ENCODE measurements at places on chromosomes 16 and 17.

DNA sequence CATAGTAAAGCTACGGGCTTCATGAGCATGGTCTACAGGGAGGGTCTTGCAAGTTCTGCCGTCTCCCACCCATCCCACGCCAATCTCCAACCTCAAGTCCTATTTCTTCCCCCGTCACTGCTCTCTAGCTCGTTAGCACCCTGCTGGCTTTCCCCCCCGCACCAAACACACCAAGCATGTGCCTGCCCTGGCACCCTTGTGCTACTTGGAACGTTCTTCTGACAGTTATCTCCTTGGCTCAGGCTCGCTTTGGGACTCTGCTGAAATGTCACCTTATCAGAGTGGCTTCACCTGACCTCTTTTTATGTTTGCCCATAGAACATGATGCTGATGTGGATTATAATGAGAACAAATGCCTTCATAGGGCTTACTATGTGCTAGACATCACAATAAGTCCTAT is 21.9 kb downstream of the GLYR1 start:
- no peak for DNase-seq

DNA sequence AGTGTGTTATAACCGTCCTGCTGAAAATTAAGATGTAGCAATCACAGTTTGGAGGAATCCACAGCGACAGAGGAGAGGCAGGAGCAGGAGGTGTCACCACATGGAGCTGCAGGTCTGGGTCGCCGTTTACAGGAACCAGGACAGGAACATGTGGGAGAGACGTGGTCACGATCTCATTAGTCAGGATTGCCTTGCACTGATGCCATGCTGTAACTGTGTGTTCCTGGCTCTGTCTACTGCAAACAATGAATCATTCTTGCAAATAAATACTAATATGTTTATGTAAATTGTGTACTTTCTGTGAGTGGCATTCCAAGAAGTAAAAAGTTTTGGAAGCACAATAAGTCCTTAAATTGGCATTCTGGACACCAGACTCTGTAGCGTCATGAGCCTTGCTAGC is 271.8 kb downstream of the CPPED1 start:
- no peak for DNase-seq

DNA sequence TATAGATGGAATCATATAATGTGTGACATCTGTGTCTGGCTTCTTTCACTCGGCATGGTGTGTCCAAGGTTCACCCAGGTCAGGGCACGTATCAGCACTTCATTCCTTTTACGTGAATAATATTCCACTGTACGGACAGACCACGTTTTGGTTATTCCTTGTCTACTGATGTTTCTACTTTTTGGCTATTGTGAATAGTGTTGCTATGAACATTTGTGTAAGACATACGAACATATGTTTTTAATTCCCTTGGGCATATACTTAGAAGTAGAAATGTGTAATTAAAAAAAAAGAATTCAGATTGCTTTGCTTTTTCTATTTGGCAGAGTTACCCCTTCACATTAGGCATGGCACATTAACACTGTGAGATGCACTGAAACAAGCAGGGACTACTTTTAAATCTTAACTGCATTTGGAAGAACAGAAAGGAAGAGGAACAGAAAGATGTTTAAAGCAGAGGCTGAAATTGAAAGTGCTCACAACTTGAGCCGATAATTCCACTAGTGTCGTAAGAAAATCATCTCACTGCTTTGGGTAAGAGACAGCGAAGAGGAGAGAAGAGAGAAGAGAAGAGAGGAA is 105.3 kb downstream of the VPS53 start:
- DNase-seq: peak; percentile 84

- no peak for DNase-seq
These were observed 7.0 kb downstream of the TUFM start for GRCh38 chr16:28839004-28839639.

DNA sequence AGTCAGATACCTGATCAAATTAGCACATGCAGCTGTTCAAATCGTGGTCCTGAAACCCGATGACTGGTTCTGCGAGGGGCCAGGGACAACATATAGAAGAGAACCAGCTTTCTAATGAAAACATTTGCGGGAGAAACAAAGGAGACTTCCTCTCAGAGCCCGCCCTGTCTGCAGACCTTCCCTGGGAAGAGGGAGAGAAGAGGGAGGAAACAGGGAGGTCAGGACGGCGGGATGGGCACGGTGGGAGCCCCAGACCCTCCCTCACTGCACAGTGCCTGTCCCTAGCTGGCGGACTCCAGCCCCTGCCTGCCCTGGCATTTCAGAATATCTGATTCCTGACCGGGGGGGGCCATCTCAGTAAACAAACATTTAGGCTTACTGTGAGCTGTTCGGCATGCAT is 317.3 kb downstream of the FOXL1 start:
- no peak for DNase-seq

DNA sequence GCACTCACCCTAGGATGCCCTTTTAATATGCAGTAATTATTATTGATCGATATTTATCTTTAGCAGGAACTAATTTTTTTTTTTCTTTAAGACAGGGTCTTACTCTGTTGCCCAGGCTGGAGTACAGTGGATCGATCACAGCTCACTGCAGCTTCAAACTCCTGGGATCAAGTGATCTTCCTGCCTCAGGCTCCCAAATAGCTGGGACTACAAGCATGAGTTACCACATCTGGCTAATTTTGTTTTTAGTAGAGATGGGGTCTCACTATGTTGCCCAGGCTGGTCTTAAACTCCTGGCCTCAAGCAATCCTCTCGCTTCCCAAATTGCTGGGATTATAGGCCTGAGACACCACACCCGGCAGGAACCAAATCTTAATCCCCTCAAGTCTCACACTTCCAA is 29.3 kb downstream of the KIAA0753 start:
- DNase-seq: no peak

- DNase-seq: no peak
These were observed 6.4 kb downstream of the DYNLRB2 start for GRCh38 chr16:80547145-80547544.

DNA sequence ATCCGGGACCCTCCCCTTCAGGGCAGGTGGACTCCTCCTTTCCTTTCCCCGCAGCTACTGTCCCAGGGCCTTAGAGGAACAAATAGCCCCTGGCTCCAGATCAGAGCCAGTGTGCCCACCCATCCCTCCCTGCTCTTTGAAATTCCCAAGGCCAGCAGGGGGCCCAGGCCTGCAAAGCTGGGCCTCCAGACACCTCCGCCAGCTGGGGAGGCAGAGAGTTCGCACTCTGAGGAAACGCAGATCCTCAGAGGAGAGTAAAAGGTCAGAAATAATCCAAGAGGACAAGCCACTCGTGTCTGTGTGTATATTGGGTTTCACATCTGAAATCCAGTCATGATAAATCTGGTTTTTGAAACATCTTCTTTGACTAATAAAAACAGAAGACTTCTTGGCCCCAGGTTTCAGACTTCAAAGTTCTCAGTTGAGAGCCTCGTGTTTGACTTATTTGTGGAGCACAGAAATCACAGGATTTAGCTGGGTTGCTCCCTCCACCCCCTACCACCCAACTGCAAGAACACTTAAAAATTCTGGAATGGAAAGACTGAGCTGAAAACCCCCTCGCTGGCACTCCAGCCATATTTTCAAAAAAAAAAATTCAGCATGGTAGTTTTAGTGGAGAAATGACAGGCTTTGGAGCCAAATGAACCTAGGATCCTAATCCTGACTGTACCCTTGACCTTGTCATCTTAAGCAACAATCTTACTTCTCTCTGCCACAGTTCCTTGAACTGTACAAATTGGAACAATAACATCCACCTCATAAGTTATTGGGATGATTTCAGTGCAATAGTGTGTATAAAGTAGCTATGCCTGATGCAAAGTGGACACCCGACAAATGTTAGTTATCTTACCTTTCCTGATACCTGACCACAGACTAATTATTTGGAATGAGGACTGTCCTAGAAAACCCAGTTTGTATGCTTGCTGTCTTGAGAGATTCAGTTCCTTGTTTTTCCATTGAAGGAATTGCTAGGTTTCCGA is 44.5 kb upstream of the TBX2 start:
- DNase-seq: no peak

DNA sequence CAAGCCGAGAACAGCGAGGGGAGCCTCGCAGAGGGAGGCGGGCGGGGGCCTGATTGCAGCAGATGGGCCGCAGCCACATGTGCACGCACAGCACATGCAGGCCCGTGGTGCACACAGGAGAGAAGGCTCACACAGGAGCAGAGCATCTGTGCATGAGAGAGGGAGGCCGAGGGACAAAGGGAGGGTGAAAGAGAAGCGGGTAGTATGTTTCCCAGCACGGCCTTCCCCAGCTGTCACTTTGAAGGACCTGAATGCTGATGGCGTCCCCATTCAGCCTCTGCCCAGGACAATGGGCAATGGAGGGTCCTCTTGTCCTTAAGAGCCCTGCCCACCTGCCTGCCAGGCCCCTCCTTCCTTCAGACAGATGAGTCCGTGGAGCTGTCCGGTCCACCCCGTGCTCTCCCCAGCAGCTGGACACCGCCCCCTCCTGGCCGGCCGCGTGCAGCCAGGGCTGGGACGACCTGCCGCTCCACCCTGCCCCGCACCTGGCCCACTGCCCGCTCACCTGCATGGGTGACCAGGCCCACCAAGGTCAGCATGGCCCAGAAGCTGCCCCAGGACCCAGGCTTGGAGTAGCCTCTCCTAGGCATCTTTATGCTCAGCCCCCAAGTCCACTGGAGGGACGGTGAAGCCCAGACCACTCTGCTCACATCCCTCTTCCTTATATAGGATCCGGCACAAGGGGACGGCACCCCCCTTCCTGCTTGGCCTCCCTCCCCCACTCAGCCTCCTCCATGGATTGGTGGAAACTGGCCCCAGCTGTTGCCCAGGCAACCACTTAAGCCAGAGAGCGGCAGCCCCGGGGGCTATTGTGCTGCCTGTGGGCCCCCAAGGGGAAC is at the start of gene BTBD17:
Gene BTBD17 (minus strand): TSS at position 639 of the 839 bp plus-strand sequence. CDS start 49 bp downstream, at position 590.
- no peak for DNase-seq
